ENCODE measurements at places on chromosomes 11 and 22.
A peak's percentile ranks its signal among the peaks of the same experiment; 100 is the strongest.

DNA sequence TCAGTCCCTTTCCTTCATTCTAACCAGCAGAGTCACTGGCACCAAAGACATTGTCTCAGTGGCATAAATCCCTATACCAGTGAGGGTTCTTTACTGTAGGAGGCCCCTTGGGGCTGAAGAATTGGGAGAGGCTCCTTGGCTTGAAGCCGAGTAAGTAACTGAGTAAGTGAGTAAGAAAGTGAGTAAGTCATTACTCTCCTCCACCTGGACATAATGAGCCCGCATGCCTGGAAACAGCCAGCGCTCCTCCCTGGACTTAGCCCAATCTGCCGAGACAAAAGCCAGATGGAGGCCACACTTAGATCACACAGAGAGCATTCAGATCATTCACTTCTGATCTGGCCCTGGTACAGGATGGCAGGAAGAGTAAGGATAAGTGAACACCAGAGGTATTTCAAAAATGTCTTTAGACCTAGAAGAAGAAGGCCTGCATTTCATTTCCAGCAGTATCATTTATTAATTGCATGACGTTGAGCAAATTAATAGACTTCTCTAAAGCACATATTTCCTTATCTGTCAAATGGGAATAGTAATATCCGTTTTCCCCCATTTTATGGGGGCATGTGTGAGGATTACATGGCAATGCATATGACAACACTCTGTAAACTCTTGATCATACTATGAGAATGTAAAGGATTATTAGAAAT lies 8.2 kb upstream of the MICAL3 start:
- no peak for DNase-seq

DNA sequence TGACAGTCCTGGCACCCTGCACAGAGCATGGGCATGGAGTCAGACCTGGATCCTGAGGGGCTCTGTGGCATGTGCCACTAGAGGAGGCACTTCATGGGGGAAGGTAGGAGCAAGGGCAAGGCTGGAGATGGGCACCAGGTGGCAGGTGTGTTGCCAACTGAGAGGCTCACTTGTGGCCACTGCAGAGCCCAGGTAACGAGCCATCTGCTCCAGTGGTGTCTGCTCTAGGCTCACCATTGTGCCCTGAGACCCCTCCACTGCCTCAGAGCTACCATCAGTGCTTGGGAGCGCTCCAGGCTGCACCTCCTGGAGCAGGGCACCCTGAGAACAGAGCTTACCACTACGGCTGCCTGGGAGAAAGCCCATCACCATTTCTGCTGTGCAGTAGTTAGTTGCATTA lies 1.3 kb upstream of the ZDHHC8 start:
- DNase-seq: no peak

- DNase-seq: no peak
These were observed 88.5 kb upstream of the ALX4 start for GRCh38 chr11:44398266-44399030.

GRCh38 chr22:46238541-46238940 lies 11.6 kb downstream of the CDPF1 start:
- DNase-seq: no peak

DNA sequence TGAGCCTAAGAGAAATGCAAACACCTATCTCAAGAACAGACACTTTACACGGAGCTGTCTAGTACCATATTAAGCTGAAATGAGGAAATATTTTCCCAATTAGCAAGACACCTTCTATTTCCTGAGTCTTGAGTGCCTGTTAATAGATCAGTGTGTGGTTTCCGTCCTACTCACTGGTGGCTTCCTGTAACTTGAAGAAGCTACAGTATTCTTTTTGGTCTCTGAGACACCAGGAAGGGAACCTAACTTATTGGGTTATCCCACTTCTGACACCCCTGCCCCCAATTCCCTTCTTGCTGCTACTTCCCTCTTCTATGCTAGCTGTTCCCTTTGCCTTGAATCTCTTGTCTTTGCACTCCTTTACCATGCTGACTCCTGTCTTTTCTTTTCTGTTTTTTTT lies 92.7 kb downstream of the FDX1 start:
- DNase-seq: no peak

DNA sequence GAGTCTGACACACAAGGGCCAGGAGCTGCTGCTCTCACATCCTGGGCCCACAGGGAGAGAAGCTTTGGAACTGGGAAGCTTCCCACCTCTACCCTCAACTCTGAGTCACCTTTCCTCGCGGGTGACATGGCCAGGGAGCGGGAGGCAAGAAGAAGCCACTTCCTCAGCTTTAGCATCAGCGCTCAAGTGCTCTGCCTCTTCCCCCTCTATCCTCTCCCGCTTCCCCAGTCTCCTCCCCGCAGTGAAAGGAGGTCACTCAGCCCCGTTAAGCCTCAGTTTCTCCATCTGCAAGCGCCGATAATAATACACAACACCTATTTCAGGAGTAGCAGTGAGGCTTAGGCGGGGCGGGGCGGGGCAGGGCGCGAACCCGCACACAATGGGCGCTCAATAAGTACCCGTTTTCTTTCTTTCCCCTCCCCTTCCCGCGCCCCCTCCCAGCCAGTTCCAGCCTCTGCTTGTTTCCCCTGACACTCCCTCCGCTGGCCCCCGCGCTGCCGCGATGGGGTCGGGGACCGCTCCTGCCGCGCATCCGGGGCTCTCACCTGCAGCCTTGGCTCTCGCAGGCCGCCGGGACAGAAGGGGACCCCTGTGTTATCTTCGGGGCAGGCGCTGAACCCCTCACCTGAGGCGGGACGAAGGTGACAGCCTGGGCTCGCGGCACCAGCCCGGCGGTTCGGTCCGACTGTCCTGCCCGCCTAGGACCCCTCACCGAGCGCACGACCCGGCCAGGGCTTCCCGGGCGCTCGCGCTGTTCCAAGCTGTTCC lies 892 bp downstream of the GDPD5 start:
- DNase-seq: peak; percentile 60
